ENCODE measurements at places on chromosomes 16 and 17.

DNA sequence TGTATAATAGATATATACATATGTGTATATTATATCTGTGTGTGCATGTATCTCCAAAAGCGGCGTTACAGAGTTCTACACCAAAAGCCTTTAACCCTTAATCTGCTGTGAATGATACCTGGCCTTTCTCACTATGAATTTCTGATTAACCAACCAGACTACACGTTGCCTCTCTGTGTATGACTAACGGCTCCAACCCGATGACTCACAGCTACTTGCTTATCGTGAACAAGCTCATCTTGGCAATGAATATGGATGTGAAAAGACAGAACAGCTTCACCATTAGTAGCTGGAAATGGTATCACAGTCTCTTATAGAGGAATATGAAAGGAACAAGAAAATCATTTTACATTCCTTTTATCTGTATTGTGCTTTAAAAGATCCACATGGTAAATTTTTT lies 23.8 kb upstream of the ARHGAP44 start:
- no peak for DNase-seq

GRCh38 chr17:77027271-77027889 lies 113.4 kb upstream of the SEC14L1 start:
- DNase-seq, result no peak

- DNase-seq, result peak; percentile 18
Measured at GRCh38 chr17:15782866-15783265, 50.8 kb downstream of the TBC1D26 start.

GRCh38 chr17:46940692-46941404 lies 17.9 kb downstream of the GOSR2 start:
- DNase-seq, result peak; percentile 83

DNA sequence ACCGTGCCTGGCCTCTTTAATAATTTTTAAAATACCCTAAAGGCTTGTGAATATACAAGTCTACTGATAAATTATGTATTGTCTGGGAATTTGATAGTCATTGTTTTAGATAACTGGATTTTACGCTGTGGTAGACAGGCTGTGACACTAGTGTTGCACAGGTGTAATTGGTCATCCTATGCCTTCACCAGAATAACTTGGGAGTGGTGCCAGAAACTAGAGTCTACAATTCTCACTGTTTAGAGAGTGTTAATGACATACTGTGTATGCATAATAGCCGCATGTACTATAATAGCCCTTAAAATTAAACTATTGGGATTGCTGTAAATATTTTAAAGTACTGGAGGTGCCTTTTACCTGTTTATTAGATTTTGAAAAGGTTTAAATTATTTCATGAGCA lies 11.4 kb downstream of the CNEP1R1 start:
- no peak for DNase-seq

DNA sequence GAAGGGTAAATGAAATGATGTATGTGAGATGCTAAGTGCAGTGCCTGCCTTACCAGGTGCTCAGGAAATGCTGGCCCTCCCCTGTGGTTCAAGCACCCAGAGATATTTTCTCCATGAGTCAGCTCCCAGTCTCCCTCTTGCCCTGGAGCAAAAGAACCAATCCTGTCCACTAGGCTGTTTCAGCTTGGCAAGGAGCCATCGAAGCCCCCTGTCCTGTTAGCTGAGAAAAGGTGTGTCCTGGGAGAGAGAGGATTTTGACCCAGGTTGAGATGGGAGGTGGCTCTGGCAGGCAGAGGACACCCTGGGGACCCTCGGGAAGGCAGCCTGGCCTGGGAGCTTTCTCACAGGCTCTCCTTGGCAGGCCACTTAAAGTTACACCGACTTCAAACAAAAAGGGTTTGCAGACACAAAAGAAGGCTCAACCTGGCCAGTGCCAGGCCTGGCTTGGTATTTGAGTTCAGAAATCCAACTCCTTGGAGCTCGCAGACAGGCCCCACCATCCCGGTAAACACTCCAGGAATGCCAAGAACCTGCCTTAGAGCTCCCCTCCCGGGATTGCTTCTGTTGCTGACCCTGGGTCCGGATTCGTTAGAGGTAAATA lies 29.6 kb downstream of the NTN1 start:
- no peak for DNase-seq

Data from cerebellar cortex (tissue), 1 donor.